ENCODE measurements at places on chromosomes 13 and 19.

GRCh38 chr13:59823486-59823885, 340.2 kb downstream of the DIAPH3 start:
- no peak for DNase-seq

DNA sequence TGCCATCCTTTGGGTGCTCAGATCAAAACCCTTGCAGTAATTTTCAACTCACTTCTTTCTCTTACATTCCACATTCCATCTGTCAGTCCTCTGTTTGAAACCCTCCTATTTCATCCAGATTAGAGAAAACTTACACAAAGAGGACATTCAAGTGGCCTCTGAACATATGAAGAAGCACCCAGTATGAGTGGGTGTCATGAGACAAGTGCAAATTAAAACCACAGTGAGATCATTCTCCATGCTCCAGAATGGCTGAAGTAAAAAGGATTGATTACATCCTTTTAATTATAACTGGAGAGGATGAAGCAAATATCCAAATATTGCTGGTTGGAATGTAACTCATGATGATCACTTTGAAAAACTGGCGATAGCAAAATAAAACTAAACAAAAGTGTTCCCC, 96.5 kb downstream of the MIPEP start:
- DNase-seq: no peak

GRCh38 chr13:73162912-73163911, 104.4 kb downstream of the KLF5 start:
- no peak for DNase-seq

DNA sequence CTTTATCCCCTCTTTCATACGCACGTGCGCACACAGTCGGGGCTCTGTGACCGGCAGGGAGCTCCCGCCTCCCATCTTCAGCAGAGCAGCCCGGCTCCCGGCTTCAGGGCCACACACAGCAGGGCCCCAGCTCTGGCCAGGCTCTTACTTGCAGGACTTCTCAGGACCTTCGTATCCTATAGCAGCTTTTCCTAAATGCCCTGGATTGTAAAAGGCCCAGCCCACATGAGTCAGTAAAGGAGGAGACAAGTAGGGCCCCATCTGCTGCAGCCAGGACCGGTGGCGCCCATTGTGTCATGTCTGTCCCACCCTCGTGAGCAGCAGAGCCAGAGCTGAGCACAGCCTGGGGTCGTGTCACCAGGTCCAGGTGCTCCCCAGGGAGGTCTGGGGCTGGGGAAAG, 107.6 kb upstream of the VSTM2B start:
- DNase-seq: no peak

GRCh38 chr13:76677043-76677442, 209.2 kb downstream of the KCTD12 start:
- DNase-seq: peak; percentile 24

DNA sequence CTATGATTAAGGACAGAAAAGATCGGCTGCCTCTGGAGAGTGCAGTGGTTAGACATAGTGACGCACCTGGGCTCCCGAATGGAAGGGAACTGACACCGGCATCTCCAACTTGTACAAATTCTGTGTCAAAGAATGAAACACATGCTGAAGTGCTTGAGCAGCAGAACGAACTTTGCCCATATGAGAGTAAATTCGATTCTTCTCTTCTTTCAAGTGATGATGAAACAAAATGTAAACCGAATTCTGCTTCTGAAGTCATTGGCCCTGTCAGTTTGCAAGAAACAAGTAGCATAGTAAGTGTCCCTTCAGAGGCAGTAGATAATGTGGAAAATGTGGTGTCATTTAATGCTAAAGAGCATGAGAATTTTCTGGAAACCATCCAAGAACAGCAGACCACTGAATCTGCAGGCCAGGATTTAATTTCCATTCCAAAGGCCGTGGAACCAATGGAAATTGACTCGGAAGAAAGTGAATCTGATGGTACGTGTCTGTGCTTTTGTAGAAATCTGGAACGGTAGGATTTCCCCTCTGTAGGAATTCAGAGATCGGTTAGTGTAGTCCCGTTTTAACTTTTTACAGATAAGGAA, 16.9 kb downstream of the ERCC5 start:
- DNase-seq: no peak

DNA sequence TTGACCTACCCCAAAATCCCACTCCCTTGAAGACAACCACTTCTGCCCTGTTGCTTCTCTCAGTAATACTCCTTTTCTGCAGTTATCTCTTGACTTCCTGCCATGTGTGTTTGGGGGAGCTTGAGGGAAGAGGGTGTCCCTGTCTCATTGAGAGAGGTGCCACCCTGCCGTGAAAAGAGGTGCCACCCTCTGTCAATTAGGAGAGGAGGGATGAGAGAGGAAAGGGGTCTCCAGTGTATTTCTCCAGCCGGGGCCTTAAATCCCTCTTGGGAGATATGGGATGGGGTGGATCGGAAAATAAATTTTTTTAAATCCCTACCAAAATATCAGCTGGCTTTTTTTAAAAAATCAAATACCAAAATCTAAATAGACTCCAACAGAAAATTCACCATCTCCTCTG, 16.5 kb downstream of the PLD3 start:
- no peak for DNase-seq

- no peak for DNase-seq
These were observed 962 bp downstream of the KISS1R start for GRCh38 chr19:918152-918437.

- DNase-seq: peak; percentile 62
These were observed at the start of gene ZNF229 for GRCh38 chr19:44447916-44448674. Gene ZNF229, minus strand, starts transcription at chr19:44448472. Its CDS starts 5,625 bp downstream, at chr19:44442847.

DNA sequence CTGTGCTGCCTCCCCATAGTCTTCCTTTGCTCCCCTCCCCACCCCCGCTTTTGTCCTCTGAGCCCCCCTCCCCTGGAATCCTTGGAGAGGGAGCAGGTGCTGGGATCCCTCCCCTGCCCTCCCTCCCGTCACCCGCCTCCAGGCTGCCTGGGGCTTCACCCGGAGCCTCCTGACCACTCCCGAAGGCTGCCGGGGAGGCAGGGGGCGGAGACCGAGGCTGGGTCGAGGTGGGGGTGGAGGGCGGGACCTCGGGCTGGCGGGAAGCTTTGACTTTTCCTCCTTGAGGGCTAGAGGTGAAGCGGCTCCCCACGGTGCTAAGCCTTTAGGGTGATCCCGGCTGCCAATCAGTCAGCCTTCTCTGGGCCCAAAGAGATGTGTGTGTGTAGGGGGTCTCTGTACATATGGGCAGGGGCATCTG, 1.5 kb downstream of the KMT5C start:
- DNase-seq: peak; percentile 30

DNA sequence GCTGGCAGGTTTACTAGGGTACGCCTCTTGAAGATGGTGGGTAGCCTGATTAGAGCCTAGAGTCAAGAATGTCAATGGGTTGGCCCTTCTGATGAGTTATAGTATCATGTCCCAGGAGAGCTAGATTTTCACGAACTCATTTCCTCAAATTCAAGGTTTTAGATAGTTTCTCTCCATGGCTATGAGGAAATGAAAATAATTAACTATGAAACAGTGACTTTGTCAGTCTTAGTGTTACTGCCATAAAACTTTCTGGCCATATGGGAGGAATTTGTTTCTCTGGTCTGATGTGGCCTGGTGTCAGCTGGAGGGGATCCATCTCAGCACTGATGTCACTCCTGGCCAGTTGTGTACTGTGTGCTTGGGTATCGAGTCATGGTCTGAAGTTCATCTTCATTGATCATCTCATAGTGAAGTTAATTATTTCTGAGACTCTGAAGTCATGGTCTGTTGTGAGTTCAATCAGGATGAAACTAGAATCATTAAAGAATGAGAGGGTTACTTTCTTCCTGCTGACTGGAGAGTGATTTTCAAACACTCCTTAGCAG, 49.4 kb upstream of the TNFSF11 start:
- DNase-seq: no peak
